ENCODE measurements at places on chromosomes 2 and 18.

- DNase-seq, result no peak
These were observed 17.0 kb upstream of the C1QL2 start for GRCh38 chr2:119175517-119175916.

DNA sequence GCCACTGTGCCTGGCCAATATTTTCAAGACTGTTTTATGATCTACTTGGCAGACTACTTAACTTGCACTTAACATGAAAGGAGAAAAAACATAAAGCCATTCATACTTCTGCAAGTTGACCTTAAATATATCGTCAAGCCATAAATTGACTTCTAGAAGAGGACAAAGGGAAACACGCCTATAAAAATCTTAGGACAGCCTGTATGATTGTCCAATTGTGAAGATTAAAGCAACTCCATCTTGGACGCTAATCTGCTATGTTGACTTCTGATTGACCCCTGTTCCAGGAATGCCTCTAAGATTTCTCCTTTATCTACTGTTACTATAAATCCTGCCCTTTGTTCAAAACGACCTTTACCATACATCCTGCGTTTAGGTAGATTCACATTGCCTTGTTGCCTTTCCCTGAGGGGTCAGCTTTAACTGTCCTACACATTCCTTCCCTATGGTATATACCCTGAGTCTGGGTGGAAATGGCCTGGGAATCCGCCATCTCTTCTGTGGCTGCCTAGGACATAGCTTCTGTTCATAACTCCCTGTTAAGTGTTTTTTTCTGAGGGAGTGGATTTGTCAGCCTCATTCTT, 40.2 kb upstream of the SLC35F5 start:
- DNase-seq, result no peak

DNA sequence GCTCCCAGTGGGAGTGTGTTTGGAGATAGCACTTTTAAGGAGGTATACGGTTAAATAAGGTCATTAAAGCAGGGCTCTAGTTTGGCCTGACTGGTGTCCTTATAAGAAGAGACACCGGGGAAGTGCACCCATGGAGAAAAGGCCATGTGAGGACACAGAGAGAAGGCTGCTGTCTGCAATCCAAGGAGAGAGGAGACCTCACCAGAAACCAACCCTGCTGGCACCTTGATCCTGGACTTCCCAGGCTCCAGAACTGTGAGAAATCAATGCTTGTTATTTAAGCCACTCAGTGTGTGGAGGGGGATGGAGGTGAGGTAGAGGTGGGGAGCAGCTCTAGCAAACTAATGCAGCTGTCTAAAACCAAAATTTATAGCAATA, 62.0 kb downstream of the RPL31 start:
- DNase-seq, result peak; percentile 12

- no peak for DNase-seq
These were observed 687.8 kb downstream of the SLC4A3 start for GRCh38 chr2:220315098-220315823.

GRCh38 chr2:4098137-4098536, 394.8 kb downstream of the DCDC2C start:
- no peak for DNase-seq

- DNase-seq, result no peak
These were observed 122.5 kb downstream of the FOXI3 start for GRCh38 chr2:88329815-88330603.

GRCh38 chr2:110804915-110805314, 72.5 kb downstream of the ACOXL start:
- no peak for DNase-seq

DNA sequence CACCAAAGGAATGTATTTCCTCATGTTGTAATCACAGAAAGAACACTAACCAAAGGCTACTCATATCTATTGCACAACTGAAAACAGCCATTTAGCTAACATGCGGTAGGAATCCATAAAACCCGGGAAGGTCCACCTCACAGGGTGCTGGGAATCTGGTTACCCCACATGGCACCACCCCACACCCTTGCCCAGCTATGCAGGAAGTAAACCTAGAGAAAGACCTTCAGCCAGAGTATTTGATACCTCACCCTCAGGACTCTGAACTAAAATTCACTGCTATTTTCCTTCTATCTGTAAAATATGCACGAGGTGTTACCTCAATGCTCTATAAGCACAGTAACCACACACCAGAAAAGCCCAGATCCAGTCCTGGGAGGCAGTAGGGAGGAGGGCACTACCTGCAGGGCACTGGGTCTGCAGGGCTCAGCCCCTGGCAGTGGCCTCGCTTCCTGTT, 45.8 kb downstream of the PTPN2 start:
- DNase-seq, result peak; percentile 87

DNA sequence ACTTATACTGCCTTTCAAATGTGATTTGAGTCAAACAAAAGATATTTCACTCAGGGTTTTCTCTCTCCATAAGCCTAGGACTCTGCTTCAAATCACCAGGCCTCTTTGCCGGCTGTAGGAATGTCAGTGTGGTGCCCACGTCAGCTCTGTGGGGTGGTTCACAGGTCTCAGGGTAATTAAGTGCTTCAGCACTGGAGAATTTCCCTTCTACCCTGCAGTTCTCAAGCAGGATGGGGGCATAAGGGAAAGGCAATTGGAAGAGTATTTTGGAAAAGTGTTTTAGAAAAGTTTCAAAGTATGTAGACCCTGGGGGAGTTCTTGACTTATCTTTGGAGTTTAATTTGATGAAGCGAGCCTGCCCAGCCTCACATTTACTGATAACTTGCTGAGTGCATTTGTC, 9.6 kb downstream of the CNGA3 start:
- no peak for DNase-seq

Data from ACHN (cell line).